ENCODE measurements at places on chromosomes 4 and X.

DNA sequence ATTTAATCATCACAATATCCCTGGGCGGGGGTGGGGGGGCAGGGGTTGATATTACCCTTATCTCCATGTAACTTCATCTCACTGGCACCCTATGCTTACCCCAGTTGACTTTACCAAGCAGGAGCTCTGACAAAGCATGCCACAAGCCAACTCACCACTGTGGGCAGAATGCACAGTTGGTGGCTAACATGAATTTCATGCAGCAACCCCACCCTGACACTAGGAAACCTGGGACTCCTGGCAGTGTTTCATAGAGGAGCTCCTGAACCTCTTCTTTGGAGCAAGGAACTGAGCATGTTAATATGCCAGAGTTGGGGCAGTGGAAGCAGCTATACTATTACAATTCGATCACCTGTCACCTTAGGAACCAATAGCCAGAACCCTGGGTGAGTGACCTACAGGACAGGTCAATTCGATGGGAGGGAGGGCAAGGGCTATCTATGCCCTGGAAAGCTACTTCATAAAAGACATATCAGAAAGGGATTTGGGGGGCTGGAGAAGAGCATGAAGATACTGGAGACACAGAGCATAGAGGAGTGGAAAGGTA, 97.2 kb upstream of the ACSL4 start:
- no peak for DNase-seq

- no peak for DNase-seq
Measured at GRCh38 chrX:52341493-52341892, 27.3 kb upstream of the XAGE2 start.

GRCh38 chr4:42513748-42514492, 116.6 kb downstream of the SHISA3 start:
- no peak for DNase-seq

GRCh38 chrX:111609206-111609605, 71.8 kb upstream of the ALG13 start:
- DNase-seq: no peak

- DNase-seq: no peak
Measured at GRCh38 chr4:174177536-174177935, 105.9 kb downstream of the FBXO8 start.

DNA sequence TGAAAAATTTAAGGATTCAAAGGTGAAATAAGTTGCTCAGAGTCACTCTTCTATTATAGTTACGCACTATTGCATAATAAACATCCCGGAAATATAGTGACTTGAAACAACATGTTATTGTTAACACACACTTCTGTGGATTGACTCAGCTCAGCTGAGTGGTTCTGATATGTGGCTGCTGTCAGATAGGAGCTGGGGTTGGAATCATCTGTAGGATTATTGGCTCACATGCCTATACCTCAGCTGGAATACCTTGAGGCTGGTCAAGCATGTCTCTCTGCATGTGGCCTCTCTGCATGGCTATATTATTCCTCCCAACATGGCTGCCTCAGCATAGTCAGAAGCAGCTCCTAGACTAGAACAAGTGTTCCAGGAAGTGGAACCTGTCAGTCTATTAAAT, 486.7 kb upstream of the MAGEB2 start:
- no peak for DNase-seq

GRCh38 chr4:183118585-183118984, 19.5 kb downstream of the WWC2 start:
- no peak for DNase-seq
